Nucleus accumbens (tissue), 56 donors: ENCODE measurements at places on chromosomes 5 and 9.

- no peak for DNase-seq
Observed at GRCh38 chr5:140925806-140926442, at the start of gene PCDHAC1. Gene PCDHAC1 (plus strand): TSS chr5:140926299. CDS start chr5:140926893, 594 bp downstream.

GRCh38 chr5:17910318-17910717, 276.1 kb downstream of the TAF11L14 start:
- DNase-seq, result no peak

DNA sequence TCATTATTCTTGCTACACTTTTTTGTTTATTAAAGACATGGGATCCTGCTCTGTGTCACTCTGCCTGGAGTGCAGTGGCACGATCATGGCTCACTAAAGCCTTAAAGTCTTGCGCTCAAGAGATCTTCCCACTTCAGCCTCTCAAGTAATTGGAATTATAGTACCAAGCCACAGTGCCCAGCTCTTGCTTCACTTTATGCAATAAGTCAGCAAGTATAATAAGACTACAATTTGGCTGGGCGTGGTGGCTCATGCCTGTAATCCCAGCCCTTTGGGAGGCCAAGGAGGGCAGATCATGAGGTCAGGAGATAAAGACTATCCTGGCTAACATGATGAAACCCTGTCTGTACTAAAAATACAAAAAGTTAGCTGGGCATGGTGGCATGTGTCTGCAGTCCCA, 5.9 kb downstream of the C9orf153 start:
- no peak for DNase-seq

DNA sequence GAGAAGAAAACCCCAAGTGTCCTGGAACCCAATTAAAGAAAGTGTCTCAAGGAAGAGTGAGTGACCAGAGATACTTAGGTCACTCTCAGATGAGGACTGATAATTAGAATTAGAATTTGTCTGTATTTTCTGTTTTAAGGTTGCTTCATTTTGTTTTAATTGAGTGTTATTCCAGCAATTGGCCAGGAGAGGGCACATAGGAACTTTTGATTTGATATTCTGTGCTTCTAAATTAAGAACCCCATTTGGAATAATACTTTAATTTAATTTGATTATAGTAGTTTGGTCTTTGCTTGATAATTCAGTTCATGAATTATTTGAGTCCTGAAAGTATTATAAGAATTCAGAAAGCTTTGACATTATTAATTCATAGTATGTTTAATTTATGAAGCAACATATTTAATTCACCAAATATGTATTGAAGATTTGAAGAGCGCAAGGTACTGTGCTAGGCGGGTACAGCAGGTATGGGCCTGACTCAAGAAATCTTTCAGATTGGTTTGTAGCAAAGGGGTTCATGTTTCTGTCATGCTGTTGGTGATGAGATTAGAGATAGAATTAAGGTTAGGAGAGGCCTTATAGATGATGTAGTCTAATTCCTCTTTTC, 4.9 kb downstream of the MRPL22 start:
- DNase-seq, result no peak

- no peak for DNase-seq
Observed at GRCh38 chr5:99272576-99272975, 343.8 kb upstream of the CHD1 start.

DNA sequence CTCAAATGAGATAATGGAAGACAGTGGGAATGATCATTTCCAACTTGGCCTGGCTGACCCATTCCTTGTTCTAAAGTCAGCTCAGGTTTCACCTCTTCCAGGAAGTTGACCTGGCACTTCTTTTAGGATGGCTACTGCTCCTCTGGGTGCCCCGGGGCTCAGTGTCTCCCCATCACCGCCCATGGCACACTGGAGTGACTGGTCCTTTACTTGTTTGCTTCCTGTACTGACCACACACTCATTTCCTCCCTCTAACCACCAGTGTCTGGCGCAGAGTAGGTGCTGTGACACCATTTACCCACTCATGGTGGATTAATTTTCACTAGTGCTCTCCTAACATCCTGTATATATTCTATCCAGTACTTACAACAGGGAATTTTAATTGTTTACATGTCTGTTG, 183.5 kb downstream of the CDK5RAP2 start:
- DNase-seq, result no peak

- DNase-seq, result no peak
Observed at GRCh38 chr5:73764996-73765395, 139.0 kb downstream of the ARHGEF28 start.

DNA sequence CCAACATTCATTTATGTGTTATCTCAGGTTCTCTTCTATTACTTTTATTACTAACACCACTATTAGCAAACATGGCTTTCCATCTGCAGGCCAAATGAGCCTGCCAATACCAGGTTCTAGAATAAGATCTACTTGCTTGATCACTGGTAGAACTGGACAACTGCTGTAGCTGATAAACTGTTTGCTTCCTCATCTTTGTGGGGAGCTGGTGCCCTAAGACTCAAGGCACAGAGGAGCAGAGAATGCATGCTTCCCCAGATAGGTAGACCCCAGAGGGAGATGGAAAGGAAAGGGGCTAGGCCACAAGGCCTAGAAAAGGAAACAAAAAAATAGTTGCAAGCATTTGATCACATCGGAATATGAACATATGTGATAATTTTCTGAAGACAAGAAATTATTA, 30.7 kb upstream of the AUH start:
- DNase-seq, result no peak

DNA sequence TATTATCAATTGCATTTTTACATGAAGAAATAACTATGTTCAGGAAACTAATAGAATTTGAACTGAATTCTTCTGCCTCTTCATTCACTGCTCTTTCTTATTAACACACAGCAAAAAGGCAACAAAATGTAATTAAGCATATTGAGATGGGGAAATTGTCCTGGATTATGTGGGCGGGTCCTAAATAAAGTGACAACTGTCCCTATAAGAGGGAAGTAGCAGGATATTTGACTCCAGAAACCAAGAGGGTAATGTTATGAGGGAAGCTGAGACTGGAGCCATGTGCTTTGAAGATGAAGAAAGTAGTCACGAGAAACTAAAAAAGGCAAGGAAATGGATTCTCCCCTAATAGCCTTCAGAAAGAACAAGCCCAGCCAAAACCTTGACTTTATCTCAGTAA, 311.2 kb upstream of the PIK3R1 start:
- no peak for DNase-seq

GRCh38 chr5:114369680-114370417, 8.0 kb downstream of the KCNN2 start:
- DNase-seq, result no peak

DNA sequence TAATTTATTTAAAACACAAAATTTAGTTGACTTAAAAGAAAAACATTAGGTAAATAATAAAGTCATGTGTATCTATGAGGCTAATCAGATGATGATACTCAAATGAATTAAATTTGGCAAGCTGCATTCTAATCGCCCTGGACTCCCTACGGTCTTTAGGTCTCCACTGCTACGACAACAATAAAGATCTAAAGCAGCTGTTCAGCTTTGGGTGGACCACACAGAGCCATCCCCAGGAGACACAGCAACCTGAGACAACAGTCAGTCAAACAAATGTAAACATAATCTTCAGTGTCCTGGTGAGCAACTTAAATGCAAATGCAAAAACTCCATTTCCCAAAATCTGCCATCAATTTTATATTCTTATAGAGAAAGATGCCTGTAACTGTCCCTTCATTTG, 65.5 kb downstream of the MCTP1 start:
- no peak for DNase-seq

DNA sequence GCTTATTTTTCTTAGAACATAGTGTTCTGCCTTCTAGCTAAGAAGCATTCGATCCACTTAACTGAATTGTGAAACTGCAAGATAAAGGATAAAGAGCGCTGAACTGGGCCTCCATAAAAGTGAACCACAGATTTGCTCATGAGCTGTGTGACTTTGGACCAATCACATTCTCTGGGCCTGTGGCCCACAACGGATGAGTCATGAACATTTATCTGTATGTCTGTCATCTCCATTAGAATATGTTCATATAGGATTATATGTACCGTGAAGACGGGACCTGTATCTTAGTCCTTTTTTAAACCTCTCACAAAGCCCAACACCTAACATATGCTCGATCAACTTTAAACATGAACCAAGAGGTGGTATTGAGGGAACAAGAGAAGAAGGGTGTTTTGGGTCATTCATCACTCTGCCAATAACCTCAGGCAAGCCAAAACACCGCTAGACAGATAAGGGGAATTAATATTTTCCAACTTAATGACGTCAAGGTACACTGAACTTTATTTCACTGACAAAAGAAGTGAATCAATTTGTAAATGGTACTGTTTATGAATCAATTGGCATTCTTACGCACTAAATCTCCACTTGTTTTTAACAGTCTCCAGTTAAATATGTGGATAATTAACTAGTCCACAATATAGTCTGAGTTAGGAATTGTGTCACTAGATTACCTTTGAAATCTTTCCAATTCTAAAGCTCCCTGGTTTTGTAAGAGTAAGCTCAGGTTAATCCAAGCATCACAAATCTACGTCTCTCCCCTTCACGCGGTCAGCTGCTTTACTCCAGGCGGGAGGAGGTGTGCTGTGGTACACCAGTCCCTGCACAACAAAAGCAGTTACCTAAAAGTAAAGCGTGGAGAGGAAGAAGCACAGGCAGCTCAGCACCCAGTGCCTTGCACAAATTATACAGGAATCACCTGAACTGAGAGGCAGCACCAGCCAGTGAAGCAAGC, 1.6 kb downstream of the TMEM245 start:
- no peak for DNase-seq

DNA sequence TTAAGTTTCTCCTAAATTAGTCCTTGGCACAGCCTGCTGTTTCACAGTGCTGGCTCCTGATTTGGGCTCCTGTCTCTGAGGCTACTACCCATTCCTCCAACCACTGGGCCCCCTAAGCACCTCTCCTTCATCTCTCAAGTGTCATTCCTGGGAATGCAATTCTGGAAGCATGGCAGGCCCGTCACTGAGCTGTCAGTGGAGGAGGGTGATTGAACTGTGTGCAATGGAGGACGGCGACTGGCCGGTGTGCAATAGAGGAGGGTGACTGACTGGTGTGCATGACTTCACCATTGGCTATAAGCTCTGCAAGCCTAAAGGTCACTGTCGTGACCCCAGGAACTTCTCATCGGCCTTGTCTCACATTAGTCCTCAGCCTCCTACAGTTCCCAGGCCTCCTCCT, 12.4 kb upstream of the IL17B start:
- no peak for DNase-seq

- no peak for DNase-seq
Observed at GRCh38 chr5:115524199-115524847, 20.3 kb downstream of the FEM1C start.

- no peak for DNase-seq
Observed at GRCh38 chr5:171782332-171782966, 3.2 kb upstream of the SMIM23 start.

- no peak for DNase-seq
Observed at GRCh38 chr5:88890070-88890781, 7.2 kb upstream of the MEF2C start.

- DNase-seq, result no peak
Observed at GRCh38 chr5:38463634-38464521, 92.6 kb downstream of the LIFR start.

DNA sequence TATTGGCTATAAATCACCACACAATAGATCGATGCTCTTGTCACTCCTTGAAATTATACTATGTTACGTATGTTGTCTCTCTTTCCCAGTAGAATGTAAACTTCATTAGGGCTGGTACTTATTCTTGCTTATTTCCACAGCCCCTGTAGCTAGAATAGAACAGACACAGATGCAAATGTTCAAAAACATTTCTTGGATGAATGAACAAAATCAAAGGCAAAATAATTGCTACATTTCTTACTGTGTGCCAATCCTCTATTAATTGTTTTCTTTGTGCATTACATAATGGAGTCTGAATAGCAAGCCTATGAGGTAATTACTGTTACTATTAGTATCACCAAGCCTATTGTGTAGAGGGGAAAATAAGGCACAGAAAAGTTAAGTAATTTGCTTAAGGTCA, 725 bp upstream of the OR13C2 start:
- no peak for DNase-seq

DNA sequence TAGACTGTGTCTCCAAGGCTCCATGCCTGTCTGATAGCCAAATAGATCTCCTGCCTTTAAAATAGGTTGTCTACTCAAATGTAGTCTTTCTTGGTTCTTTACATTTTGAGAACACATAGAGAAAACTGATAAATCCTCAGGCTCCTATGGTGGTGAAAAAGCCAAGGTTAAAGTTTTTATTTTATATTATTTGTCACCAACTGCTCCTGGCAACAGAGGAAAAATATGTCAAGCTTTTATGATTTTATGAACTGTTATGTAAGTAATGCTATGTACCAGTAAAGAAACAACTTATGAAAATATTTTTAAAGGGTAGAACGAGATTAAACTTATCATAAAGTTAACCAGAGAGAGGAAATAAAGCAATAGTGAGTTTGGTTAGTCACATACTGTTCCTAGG, 222.8 kb downstream of the NR2F1-AS1 start:
- DNase-seq, result no peak

DNA sequence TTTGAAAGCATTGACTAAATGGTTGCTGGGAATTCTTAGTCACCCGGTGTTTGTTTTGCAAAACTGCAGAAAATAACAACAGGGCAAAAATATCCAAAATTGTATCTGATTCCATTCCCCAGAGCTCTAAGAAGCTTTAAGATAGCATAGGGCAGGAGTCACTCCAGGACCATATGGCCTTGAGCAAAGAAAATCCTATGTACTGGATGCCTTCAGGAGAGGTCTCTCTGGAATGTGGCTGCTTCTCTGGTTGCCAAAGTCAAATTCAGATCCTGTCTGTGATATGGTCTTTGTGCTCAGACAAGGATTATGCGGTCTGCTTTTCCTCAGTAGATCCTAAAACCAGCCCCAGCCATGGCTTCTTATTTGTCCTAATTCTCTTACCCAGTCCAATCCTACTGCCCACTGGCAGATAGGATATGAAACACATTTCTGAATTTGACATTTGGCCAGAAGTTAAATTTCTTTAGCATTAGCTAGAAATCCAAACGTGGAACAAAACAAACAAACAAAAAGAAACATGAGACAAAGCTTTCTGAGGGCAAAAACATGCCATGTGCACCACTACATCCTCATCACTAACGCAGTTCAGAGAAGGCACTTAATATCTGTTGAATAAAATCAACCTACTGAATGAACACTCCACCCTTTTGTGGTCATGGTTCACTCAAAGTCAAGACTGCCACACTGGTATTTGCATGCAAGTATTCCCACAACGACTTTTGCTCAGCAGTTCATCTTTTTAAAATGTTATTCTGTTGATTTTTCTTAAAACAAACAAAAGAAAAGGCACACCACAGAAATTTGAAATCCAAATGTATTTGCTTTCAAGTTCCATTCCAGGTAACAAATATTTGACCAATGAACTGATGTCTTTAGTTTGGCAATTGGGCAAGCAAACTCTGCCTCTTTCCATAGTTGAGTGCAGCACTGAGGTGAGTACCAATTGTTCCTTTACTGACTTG, 165.7 kb downstream of the TRPM6 start:
- DNase-seq, result no peak

DNA sequence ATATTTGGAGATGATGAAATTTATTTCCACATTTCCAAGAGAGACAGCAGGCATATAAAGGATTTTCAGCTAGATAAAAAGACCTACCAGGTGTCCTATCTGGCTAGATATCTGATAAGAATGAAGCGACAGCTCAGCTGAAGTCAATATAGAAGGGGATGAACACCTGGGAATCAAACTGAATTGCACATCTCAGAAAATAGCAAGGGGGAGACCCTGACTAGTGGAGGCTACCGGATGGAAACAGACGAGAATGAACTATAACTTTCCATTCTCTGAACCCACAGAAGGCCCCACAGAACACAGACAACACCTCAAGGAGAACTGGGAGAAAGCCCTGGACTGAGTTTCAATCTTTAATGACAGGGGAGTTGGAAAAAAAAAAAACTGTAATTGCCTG, 51.1 kb downstream of the CPLANE1 start:
- no peak for DNase-seq
